Stomach (tissue), 19 donors: ENCODE measurements at places on chromosomes 3 and 15. TPM values are rescaled to one million over a fixed set of nuclear protein-coding genes. Genes with fewer than 3 reads are reported as not detected.

DNA sequence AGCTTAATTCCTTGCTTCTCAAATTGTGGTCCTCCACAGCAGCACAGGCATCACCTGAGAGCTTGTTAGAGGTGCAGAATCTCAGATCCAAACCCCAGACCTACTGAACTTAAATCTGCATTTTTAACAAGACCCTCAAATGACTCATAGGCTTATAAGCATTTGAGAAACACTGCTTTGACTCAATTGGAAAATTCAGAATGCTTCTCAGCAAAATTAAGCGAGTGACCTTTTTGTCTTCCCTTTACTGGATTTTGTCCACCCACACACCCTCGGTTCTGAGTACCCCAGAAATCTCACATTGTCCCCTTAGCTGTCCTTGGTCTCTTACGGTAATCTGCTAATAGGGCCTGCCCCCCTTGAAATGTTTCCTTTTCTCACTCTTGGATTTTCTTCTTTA, 17.9 kb downstream of the CD80 start:
- no peak overlapping the region for H3K27ac ChIP-seq
- no peaks in the 10 kb centered on the region for H3K36me3 ChIP-seq
- no peaks in the 10 kb centered on the region for H3K4me1 ChIP-seq
- H3K27me3 ChIP-seq: no peaks in the 10 kb centered on the region

- no peak overlapping the region for H3K27ac ChIP-seq
- H3K4me1 ChIP-seq: peaks cover 29% of the 10 kb centered on the region
Observed at GRCh38 chr3:185399737-185400667, 37.1 kb downstream of the MAP3K13 start.

DNA sequence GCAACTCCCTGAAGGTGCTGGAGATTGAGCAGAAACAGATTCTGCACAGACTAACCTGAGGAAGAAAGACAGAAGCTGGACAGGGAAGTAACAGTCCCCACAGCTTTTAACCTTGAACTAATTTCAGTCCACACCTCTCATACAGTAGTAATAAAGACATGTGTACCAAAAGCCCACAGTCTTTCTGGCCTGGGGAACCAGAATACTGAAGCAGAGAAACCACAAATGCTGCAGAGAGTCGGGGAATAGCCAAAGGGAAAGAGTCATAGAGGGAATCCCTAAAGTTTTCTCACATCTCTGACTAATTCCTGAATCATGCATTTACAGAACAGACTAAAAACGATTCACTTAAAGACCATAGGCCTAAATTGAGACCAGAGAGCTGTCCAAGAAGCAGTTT, 503.4 kb upstream of the NECTIN3 start:
- H3K4me3 ChIP-seq: no peak overlapping the region
- H3K27me3 ChIP-seq: no peaks in the 10 kb centered on the region
- H3K4me1 ChIP-seq: no peaks in the 10 kb centered on the region
- DNase-seq: no peak
- H3K27ac ChIP-seq: no peak overlapping the region

DNA sequence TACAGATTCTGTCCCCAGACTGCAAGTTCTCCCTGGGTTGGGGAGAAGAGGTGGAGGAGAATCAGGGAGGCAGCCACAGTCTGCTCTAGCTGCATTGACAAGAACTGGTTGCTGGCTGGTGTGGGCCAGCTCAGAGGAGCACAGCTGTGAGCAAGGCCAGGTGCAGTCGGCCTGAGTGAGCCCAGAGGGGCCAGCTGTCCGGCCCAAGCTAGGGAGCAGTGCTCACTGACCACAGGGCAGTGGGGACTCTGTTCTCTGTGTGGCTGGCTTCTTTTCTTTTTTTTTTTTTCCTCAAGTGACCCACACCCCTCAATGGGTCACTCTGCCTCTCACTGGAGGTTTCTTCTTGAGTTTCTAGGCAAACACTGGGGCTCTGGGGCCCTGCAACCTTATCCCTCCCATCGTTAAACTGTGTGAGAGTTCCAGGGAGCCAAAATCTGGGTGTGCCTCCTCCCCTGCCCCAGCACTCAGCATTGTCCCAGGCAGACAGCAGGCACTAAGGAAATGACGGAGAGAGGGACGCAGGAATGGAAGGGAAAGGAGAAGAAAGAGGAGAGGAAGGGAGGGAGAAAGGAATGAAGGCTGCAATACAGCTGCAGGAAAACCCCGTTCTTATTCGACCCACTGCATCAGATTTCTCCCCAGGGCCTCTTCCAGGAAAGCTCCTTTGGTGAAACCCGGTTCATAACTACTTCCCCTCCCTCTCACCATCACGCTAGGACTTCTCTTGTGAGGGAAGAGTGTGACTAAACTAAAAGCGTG, 37.7 kb upstream of the HES1 start:
- H3K27me3 ChIP-seq: no peaks in the 10 kb centered on the region
- no peak overlapping the region for H3K27ac ChIP-seq
- no peaks in the 10 kb centered on the region for H3K36me3 ChIP-seq
- DNase-seq: no peak
- H3K4me3 ChIP-seq: no peak overlapping the region

DNA sequence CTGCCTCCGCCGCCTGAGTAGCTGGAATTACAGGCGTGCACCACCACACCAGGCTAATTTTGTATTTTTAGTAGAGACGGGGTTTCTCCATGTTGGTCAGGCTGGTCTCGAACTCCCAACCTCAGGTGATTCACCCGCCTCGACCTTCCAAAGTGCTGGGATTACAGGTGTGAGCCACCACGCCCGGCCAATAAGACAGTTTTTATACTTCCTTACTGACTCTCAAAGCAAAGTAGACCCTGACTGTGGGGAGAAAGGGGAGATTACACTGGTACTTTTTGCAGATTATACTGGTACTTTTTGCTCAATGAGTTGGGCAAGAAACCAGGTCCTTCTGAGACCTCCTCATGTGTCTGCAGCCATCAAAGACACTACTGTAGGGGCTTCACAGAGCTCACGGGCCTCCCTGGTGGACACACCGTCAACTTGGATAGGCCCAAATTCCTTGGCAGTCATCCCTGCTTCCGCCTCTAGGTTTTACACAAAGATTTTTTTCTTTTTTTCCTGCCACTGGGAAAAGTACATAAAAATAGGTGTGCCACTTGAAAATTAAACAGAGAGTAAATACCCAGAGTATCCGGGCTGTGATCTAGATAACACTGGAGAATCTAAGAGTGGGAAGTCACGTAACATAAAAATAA, 143.3 kb upstream of the WNT5A start:
- no peak for DNase-seq
- H3K4me1 ChIP-seq: no peaks in the 10 kb centered on the region
- no peaks in the 10 kb centered on the region for H3K36me3 ChIP-seq

GRCh38 chr3:159263750-159264553, 462.1 kb downstream of the MFSD1 start:
- no peaks in the 10 kb centered on the region for H3K4me1 ChIP-seq
- H3K36me3 ChIP-seq: no peaks in the 10 kb centered on the region
- H3K27me3 ChIP-seq: no peaks in the 10 kb centered on the region
- peak; percentile 70 for DNase-seq
- H3K27ac ChIP-seq: no peak overlapping the region

DNA sequence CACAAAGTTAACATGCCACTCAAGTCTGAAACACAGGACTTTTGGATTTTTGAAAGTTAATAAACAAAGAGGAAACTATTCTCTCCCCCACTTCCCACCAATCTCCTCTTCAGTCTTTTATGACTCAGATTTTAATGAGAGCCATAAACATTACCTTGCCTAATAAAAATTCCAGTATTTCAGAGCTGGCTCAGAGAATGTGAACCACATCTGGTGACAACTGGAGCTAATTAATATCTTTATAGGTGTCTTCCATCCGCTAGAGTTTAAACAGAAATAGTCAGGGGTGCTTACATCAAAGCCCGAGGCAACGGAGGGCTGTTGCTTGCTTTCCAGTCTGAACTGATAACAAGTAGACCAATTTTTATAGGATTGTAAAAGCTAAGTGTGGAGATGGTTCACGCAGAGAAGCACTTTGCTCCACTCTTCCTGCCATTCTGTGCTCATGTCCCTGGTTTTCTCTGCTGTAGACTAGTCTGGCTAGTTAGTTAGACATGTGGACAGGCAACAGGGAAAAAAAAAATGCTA, 363.6 kb downstream of the NR2F2 start:
- H3K27ac ChIP-seq: no peak overlapping the region
- H3K4me3 ChIP-seq: no peak overlapping the region
- H3K36me3 ChIP-seq: no peaks in the 10 kb centered on the region
- no peak for DNase-seq
- H3K27me3 ChIP-seq: no peaks in the 10 kb centered on the region

DNA sequence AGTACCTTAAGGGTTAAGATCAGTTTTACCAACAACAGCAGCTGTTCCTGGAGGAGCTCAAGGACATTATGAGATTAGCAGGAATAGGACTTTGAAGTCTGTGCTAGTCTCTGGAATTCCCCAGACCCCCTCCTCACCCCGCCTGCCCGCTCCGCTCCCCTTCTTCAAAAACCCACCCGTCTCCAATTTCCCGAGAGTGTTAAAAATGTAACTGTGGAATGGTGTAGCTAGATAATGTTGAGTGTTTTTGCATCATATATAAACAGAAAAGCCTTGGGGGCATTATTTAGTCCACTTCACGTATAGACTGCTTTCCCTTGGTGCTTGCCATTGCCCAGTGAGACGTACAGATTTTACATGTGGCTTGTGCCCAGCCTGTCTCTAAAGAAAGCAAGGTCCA, 65.0 kb upstream of the SEMA6D start:
- H3K27ac ChIP-seq: no peak overlapping the region
- no peak overlapping the region for H3K4me3 ChIP-seq
- H3K4me1 ChIP-seq: no peaks in the 10 kb centered on the region
- no peaks in the 10 kb centered on the region for H3K36me3 ChIP-seq
- DNase-seq: peak; percentile 41
- no peaks in the 10 kb centered on the region for H3K27me3 ChIP-seq

DNA sequence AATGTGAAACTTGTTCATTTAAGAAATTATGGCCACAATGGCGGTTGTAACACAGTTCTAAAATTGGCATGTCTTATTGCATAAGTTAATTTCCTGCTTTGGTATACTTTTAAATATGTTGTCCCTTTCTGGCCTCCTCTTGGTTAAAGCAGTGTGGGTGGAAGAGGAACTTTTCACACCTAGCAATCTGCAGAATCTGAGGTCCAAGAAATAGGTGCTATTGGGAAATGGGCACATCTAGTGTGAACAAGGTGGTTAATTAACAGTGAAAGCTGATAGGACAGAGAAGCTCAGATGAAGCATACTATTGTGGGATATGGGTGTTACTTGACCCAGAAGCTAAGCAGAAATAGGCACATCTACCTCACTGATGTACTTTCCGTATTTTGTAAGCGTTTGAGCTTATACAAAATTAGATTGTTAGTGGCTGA, 10.6 kb downstream of the CMC1 start:
- no peaks in the 10 kb centered on the region for H3K4me1 ChIP-seq
- no peaks in the 10 kb centered on the region for H3K36me3 ChIP-seq
- no peak overlapping the region for H3K27ac ChIP-seq

DNA sequence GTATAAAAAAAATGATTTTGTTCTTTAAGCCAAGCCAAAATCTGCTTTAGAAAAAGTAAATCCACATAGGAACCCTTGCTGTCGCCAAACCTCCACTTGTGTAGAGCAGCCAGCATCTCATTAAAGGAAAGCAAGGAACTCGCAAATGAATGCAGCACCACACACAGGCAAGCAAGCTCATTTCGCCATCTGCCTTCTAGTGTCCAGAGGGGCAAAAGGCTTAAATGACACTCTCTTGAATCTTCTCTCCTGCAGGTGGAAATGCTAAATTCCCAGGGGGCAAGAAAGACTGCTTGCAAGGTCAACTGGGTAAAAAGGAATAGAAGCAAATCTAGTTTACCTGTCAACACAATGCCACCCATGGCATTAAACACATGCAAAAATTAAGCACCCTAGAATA, 2.4 kb downstream of the MB21D2 start:
- H3K27ac ChIP-seq: no peak overlapping the region
- no peak for DNase-seq
- no peak overlapping the region for H3K4me3 ChIP-seq
- no peaks in the 10 kb centered on the region for H3K27me3 ChIP-seq

DNA sequence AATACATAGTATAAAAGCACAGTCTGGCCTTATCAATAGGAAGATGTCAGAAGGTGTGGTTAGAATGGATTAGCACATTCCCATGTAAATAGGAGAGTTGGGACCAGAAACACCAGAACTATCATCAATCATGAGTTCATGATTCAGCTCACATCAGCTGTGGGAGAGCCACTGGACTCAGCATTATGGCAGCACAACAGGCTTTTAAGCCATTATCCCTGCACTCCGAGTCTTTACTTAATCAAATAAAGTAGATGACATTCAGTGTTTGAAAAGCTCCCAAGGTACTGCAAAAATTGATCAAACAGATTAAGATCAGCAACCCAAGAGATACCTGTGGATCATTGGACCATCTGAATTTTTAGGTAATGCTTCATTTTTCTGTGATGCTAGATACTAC, 24.7 kb downstream of the PARP14 start:
- H3K27me3 ChIP-seq: no peaks in the 10 kb centered on the region
- H3K36me3 ChIP-seq: peaks cover 81% of the 10 kb centered on the region
- H3K4me3 ChIP-seq: no peak overlapping the region

DNA sequence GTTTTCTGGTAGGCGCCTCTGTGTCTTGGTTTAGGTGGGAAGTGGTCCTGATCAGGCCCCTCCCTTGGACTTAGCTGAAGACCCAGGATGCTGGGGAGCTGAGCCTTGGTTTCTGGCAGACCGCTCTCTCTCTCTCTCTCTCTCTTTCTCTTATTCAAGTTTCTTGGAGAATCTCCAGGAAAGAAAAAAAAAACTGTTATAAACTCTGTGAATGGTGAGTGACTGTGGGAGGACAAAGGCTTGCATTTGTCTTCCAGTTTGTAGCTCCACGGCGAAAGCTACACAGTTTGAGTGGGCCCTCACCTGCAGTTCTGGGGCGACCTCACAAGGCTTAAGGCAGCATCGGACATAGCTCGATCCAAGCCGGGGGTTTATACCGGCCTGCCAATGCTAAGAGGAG, 7.5 kb downstream of the DET1 start:
- H3K27me3 ChIP-seq: no peaks in the 10 kb centered on the region
- no peaks in the 10 kb centered on the region for H3K36me3 ChIP-seq
- no peaks in the 10 kb centered on the region for H3K4me1 ChIP-seq
- H3K4me3 ChIP-seq: no peak overlapping the region
- no peak overlapping the region for H3K27ac ChIP-seq
- DNase-seq: no peak

The TTC23 gene
- total RNA-seq: 28.5 TPM

The SLC33A1 gene
- total RNA-seq: 27.0 TPM

The EBLN2 gene
- 24.0 TPM for total RNA-seq

The TAGLN3 gene
- total RNA-seq: not detected

The FAM43A gene
- 2.0 TPM for total RNA-seq

The IGSF11 gene
- not detected for total RNA-seq

The DOCK3 gene
- total RNA-seq: 0.72 TPM

The LRRC34 gene
- total RNA-seq: not detected

The OR5K2 gene
- total RNA-seq: not detected
